Frontal cortex (tissue), 4 donors: ENCODE measurements at places on chromosomes 7 and 10. TPM values are rescaled to one million over a fixed set of nuclear protein-coding genes. Genes with fewer than 3 reads are reported as not detected.

Gene CCDC146
- total RNA-seq = 15.9 TPM

Gene LRRD1
- 1.2 TPM for total RNA-seq

DNA sequence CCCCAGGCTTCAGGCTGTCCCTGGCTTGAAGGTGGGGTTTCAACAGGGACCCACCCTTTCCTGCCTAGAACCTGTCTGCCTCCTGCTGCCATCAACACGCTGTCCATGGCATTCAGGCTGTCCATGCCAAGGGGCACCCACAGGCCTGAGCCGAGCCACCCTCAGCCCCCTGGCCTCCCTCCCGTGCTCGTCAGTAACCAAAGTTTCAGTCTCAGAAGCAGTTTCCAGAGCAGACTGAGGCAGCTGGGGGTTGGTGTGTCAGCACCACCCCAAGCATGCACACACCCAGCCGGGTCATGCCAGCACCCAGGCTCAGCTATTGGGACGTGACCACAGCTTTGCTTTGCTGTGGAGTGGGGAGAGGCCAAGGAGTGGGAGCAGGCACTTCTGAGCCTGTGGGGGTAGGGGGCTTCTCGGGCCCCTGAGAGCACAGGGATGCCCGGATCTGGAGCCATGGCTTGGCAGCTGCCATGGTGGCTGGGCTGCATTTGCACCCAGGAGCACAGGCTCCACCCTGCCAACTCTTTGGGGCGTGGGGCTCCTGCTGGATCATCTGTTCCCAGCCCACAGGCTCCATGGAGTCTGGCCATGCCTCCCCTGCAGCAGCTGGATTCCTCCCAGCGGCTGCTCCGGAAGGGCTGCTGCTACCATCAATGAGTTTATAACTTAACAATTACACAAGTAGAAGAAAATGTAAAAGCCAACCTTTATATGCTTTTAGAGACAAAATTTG lies 314.5 kb upstream of the SEMA3C start:
- no peak for DNase-seq

GRCh38 chr10:89695307-89695706 lies 6.1 kb upstream of the KIF20B start:
- DNase-seq = no peak

Gene TEX36
- 0.41 TPM for total RNA-seq

GRCh38 chr10:63627396-63627795 lies 106.2 kb downstream of the REEP3 start:
- DNase-seq = no peak

GRCh38 chr10:21524526-21525366 lies 736 bp downstream of the SKIDA1 start:
- DNase-seq = no peak

GRCh38 chr7:107836237-107837144 lies 33.5 kb upstream of the SLC26A3 start:
- no peak for DNase-seq

DNA sequence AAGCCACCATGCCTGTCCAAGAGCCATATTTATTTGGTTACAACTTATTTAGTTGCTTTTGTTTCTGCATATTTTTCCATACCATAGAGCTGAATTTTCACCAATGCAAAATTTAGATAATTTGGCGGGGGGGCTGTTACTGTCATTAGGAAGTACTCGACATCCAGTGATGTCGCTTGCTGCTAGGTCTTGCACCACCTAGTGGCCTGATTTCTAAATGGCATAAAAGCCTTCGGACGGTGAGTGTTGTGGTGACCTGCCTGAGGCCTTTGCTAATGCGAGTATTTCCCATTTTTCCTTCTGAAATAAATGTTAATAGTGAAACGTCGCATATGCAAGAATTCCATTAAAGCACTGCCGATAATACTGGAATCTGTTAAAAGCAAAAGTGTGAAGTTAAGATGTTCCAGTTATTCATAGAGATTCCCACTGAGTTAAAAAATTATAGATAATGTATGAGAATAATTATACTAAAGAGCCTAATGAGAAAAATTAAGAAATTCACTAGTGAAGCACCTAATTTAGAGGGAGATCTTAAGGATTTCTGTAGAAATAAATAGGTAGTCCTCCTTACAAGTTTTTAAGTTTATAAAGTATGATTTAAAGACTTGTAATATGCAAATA lies 86.1 kb upstream of the DNAJB6 start:
- DNase-seq = no peak

- no peak for DNase-seq
These were observed 264.5 kb upstream of the SEMA3C start for GRCh38 chr7:81183326-81183725.

GRCh38 chr10:76299501-76299900 lies 868.1 kb downstream of the LRMDA start:
- DNase-seq = no peak

- peak; percentile 69 for DNase-seq
These were observed 99.4 kb downstream of the CCDC3 start for GRCh38 chr10:12902135-12902572.

- DNase-seq = no peak
These were observed 53.3 kb downstream of the ZNF680 start for GRCh38 chr7:64509583-64509982.

DNA sequence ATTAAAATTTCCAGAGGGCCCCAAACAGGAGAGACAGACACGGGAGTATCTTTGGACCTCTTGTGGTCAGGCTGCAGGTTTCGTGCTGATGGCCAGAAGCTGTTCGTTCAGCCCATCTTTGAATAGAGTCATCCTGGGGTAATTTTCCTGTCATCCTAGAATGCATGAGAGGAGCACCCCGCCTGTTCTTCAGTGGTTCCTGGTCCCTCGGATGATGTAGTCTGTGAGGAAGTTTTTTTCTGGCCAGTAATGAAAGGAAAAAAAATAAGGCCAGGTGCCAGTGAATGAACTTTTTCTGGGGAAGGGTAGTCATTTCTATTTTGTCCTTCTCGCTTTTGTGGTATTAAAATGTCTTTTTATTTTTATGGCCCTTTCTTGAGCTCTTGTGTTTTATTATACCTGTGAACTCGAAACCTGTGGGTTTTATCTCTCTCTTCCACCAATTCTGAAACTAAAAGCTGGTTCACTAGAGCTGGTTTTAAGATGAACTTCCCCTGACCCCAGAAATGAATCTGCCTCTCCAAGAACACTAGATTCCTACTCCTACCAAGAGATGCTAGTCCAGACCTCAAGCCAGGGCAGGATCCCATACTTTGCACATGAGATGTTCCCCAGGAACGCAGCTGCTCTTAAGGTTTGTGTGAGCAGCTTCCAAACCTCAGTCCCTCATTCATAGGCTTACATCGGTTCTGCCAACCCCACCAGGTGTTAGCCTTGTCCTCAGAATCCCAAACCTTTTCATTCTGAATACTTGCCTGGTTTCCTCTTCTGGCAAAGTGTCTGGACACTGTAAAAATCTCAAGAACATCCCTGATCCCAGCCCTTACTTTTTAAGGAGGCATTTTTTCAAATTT lies 15.4 kb upstream of the MEST start:
- no peak for DNase-seq

- DNase-seq = no peak
These were observed 624 bp upstream of the ZNF783 start for GRCh38 chr7:149261316-149261828.

GRCh38 chr7:36732806-36733205 lies 8.5 kb upstream of the AOAH start:
- no peak for DNase-seq

- DNase-seq = no peak
These were observed 14.0 kb upstream of the ITGB8 start for GRCh38 chr7:20316706-20317105.

DNA sequence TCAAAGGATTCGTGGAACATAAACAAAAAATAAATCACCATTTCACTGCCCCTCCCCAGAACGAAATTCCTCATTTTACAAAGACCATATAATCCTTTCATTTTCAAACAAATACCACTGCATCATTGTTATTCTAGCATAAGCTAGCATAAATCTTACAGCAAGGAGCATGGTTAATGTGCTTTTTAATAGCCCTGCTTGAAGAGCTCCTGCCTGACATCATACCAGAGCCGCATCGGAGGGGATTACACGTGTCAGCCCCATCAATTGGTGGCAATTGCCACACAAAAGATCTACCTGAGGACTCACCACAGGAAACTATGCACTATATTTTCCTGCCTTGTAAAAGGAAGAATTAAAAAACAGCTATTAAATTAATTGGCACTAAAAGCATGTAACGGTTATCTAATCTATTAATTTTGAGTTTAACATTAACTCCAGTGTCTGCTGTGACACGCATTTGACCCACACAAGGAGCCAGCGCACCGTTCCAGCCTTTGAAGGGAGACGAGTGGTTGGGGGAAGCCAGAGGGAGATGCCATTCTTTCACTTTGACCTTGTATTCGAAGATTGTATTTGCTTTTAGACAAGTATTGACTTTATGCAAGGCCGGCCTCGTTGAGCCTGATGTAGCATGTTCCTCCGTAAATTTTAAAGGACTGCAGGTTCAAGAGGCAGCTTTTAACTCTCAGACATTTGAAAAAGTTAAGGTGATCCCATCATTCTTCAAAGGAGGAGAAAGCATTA lies 261.1 kb upstream of the RNF32 start:
- no peak for DNase-seq

Gene SPDYE1
- total RNA-seq = not detected

- no peak for DNase-seq
These were observed 140.5 kb downstream of the TWIST1 start for GRCh38 chr7:18976715-18977471.

DNA sequence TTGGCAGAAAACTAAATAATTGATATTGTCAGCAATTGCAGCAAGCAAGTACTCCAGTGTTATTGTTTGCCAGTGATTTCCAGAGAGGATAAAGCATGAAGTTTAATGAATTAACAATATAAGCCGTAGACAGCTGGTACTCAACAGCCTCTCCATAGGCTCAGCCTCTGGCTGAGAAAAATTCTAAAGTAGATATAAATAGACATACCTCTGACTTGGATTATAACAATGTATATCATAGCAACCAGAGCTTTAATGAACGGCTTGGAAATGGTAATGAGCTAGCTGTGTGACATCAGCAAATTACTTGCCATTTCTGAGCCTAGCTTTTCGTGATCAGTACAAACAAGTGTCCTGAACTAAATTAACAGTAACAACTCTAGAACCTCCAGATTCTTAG lies 1055.4 kb upstream of the AUTS2 start:
- no peak for DNase-seq

DNA sequence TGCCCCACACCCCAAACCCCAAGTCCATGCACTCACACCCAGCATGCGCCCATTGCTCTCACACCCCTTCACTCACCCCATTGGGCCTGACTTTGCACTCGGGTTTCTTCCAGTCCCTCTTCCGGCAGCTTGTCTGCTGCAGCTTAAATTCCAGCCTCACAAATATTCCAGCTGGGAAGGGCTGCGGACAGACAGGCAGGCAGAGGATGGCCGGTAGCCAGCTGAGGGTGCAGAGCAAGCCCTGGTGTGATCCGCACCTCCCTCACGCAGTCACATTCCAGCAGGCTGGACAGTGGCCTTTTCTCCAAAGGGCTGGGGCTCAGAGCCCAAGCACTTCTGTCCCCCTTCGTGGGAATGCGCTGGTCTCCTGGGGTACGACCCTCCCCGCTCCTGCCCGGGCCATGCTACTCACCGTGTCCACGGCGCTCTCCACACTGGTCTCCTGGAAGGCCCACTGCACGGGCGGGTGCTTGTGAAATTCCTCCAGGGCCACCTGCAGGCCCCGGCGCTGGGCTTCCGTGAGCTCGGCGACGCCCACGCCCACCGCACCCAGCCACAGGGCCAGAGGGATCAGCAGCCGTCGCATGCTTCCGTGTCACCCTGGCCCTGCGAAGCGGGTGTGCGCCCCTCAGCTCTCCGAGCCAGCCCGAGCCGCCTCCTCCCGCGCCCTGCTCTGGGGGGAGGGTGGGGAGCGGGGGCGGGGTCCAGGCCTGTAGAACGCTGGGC lies 1.2 kb downstream of the RARRES2 start:
- no peak for DNase-seq

- no peak for DNase-seq
These were observed 73.5 kb downstream of the CDK6 start for GRCh38 chr7:92762851-92763250.

Gene CNPY1
- under 0.01 TPM for total RNA-seq
